AG09309 (cell line): ENCODE measurements at places on chromosomes 12 and 14.
A peak's percentile ranks its signal among the peaks of the same experiment; 100 is the strongest.

- DNase-seq, result no peak
These were observed 2.2 kb downstream of the IFNG start for GRCh38 chr12:68157380-68157779.

DNA sequence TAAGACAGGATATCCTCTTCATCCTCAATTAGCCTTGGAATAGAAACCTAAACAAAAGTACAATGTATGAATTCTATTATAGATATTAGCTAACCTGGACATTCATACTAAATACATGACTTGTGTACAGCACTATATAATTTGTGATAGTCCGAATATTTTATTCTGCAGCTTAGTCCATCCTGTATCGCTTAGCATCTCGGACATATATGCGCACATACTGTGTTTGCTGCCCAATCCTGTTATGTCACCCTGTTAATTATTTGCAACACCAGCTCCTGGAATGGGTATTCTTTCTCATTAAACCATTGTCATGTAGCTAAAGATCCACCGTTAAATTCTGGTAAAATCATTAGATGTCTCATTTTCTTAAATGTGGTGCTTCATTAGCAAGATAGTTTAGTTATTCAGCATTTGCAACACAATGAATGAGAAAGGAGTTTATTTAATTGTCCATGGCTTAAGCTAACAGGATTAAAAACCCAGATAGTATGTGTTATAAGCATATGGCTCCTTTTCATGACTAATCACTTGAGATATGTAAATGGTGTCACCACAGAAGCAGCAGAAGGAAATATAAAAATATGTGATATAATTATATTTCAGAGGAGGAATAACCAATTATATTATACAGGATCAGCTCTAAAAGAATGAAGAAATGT, 156.0 kb upstream of the ARHGAP5 start:
- DNase-seq, result no peak

DNA sequence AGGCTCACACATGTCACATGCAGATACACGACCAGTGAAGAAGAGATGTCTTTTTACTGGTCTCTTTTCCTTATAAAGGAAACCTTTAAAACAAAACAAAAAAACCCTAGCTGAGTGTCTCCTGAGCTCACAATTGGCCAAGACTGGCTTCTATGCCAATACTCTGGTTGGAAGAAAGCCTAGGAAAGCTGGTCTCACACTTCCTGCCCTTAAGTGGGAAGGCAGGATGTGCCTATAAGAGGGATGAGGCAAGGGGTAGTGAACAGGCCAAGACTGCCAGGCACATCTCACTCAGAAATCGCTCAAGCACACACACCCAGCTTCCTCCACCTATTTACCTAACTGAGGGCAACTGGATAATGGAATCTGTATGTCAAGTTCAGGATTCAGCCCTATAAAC, 50.0 kb downstream of the SOCS2 start:
- peak; percentile 75 for DNase-seq

- DNase-seq, result no peak
These were observed 677 bp downstream of the C12orf75 start for GRCh38 chr12:105330931-105331804.

DNA sequence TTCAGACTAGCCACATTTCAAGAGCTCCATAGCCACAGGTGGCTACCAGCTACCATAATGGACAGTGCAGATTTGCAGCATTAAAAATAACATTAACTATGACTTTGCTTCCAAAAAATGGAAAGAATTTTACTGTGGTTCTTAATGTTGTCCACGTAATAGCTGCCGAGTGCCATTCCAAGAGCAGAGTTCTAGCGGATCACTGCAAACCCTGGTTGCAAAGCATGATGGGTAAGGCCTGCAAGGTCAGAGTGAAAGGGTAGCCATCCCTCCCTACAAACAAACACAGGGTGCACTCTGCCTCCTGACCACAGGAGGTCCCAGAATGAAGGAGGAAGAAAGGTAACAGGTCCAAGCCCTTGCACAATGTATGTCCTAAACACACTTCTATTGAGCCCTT, 157.6 kb downstream of the DPF3 start:
- DNase-seq, result no peak

DNA sequence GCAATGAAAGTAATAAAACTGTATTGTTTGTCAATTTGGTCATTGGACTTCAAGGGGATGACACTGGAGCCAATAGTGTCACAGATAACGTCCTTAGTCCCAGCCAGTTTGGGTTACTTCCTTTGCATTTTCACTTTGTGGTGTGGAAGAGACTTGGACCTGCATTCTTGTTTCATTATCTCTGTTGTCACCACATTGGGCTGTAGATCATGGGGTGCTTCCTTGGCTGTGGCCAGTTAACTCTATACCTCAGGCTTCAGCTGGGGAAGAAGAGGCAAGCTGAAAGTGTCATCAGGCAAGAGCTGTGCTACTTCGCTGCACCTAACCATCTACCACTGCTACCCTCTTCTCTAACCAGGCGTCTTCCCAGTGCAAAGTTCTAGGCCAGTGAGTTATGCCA, 15.1 kb upstream of the CISTR start:
- DNase-seq, result no peak
